Activated CD4-positive, CD25-positive, alpha-beta regulatory T cell (primary cell): ENCODE measurements at places on chromosomes 11 and 22.

GRCh38 chr11:133957900-133958299 is 1.1 kb upstream of the IGSF9B start:
- no peak for DNase-seq

DNA sequence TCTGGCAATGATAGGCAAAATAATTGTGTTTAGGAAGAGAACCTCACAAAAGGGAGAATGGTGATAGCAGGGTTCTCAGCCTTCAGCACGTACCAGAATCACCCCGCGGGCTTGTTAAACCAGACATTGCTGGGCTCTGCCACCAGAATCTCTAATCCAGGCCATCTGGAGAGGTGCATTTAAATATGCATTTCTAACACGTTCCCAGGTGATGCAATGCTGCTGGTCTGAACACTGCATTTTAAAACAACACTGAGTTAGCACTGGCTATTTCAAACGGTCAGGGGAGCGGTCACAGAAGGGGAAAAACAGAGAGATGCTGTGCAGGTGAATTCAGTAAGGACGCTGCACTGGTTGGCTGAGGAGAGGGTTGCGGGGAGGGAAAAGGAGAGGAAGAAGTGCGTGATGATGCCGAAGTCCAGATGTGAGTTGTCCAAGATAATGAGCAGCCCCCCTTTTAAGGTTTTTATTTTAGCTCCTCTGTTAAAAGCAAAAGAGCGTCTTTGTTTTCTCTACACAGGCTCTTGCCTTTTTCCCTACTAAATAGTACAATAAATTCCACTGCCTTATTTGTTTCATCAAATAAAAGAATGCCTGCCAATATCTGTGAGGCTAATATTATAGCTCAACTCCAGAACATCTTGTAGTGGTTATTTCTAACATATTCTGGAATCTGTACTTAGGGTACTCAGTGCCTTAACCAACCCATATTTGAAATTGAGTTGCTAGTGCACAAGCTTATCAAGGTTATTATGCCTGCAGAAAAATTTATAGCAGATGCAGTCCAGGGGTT is 109.6 kb upstream of the POU2AF2 start:
- DNase-seq = no peak

GRCh38 chr11:130269326-130269943 is 45.3 kb downstream of the ZBTB44 start:
- DNase-seq = no peak

- DNase-seq = no peak
Observed at GRCh38 chr22:24091551-24092420, 80.7 kb downstream of the CABIN1 start.

DNA sequence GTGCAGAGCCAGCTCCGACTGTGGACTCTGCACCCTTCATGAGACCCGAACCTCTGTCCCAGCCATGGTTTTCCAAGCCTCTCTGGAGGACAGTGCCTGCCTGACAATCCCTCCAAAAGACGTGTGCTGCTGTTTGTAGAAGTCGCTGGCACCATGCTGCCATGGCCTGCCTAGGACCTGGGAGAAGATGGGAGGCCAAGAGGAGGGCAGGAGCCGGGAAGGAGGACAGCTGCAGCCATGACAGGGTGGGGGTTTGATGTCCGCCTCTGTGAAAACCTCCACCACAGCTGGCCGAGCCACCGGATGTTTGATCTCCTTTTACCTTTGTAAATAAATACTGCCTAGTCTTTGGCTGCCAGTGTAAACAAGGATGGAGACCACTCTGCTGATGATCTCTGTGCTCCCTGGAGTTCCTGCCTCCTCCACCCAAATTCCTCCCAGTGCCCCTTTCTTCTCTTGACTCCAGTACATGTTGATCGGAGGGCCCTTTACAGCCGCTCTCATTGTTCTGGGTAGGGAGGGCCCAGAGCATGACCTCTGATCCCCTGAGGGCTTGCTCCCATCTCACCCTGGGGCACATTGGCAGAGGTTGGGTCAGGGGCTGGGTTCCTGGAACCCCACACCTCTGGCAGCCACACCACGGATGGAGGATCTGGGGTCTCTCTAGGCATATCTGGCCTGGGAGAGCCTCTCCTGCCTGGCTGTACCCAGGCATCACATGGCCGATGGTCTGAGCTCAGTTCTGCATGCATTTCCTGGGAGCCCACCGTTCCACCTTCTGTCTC is 66.9 kb downstream of the BCR start:
- no peak for DNase-seq
